NCI-H2171 treated with DMSO at 0.1 percent for 48 hours (cell line): ENCODE measurements at places on chromosomes 5 and 9.

DNA sequence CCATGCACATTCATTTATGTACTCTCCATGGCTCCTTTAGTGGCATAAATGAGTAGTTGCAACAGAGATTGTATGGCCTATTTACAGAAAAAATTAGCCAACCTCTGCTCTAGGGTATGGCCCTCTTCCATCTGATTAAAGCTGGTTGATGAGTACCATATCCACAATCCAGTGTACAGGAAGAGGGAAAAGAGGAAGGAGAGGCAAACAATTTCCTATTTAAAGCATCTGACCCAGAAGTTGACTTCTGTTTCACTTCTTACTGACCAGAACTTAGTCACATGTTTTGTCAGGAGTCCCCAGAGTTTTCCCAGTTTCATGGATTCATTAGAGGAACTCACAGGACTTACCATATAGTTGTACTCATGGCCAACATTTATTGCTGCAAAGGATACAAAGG is 68.6 kb upstream of the STARD4 start:
- DNase-seq: no peak

DNA sequence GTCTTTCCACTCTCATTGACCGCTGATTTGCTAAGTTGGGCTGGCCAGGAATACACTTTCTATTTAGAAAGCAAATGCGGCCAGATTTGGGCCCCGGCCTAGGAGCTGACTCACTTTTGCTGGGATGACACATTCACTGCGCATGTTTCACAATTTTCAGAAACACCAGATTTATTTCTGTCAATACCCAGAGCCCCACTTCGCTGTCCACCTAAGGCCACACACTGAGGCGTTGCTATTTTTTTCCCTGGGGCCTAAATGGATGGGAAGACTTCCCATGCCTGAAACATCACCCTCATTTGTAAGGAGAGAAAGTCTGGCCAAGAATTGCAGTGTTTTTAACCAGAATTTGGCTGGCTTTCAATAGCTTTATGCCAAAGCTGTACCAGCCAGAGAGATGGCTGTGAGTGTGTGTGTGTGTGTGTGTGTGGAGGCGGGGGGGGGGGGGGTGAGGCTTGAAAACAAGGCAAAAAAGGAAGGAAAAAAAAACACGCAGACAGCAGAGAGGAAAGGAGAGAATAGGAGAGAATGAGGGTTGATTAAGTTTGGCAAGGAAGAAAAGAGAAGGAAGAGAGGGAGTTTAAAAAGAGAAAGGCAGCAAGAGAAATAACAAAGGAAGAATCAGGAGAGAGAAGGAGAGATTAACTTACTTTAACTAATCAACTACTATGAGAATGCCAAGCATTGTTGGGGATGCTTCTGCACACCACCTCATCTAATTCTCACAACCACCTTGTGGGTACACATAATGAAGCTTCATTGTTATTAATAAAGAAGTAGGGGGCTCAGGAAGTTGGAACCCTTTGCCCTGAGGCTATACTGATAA is 261.4 kb upstream of the KLF4 start:
- no peak for DNase-seq

- no peak for DNase-seq
These were observed 30.7 kb downstream of the TNFSF15 start for GRCh38 chr9:114775121-114775520.

DNA sequence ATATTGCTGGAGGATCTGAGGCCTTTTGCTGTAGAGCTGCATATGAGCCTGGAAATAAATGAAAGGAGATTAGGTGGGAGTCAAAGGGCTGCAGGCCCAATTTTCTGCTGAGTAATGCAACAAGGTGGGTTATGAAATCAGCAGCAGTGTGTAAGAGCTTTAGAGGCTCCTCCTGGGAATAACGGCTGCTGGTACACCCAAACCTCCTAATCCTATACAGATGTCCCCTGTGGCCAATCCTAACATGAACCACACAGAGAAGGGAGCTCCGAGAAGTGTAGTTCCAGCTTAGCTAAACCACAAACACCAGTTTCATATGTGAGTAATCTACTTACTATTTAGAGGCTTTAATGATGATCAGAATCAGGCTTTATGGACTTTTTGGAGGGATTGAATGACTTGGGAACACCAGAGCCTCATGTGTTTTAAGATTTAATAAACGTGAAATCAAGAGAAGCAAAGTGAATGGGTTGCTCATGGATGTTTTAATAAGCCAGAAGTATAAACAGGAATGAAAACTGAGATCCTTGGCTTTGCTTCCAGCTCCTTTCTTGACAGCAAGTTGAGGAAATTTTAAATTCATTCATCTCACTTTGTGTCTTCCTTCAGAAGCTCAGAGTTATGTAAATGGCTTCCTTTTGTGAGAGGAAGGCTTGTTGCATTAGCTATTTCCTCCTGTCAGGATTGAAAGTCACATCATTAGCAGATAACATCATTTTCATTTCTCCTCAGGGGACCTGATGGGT is 437.5 kb downstream of the TMEM232 start:
- peak; percentile 37 for DNase-seq

DNA sequence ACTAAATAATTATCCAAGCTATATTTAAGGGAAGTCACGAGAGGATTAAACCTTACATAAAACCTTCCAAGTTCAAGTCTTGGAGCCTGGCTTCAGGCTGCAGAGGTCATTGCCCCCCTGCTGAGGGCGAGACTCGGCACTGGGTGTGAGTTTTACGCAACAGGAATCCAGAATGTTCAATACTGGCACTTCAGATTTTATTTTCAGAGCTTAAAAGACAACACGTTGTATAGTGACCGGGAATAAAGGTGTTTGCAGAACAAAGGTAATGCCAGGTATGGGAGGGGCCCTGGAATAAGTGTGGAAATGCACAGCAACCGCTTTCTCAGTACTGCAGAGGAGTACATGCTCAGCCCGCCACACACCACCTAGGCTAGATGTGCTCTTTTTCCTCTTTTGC is 207.0 kb downstream of the GAPVD1 start:
- no peak for DNase-seq

- no peak for DNase-seq
These were observed 800.4 kb upstream of the DMAC1 start for GRCh38 chr9:8599937-8600336.

DNA sequence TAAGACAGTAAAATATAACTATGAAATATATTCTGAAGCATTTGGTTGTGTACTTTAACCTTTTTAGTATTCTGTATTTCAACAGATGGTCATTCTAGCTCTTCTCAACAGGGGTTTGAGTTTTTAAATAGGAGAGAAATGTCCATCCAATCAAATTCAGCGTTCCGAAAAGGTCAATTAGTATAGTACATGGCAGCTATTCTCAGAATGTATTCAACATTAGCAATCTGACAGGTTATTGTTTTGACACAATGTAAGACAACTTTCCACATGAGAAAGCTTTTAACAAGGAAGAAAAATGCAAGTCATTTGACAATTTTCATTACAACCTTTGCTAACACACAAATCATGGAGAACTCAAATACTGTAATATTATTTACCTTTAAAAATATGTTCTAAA is 996.3 kb upstream of the CDH10 start:
- no peak for DNase-seq

DNA sequence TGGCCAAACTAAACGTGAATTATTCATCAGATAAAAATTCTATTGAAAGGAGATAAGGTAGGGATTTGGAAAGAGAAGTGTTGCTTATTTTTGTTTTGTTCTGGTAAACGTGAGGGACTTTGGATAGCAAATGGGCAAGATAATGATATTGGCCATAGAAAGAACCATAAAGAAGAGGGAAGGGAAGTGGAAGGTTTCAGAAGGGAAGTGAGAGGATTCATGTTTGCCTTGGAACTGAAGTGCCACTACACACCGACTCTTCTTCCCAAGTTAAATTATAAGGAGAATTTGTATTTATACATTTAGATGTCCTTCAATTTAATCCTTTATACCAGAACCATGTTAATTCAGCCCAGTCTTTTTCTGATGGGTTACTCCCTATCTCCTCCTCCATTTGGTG is 42.1 kb upstream of the TAF11L2 start:
- DNase-seq: no peak

DNA sequence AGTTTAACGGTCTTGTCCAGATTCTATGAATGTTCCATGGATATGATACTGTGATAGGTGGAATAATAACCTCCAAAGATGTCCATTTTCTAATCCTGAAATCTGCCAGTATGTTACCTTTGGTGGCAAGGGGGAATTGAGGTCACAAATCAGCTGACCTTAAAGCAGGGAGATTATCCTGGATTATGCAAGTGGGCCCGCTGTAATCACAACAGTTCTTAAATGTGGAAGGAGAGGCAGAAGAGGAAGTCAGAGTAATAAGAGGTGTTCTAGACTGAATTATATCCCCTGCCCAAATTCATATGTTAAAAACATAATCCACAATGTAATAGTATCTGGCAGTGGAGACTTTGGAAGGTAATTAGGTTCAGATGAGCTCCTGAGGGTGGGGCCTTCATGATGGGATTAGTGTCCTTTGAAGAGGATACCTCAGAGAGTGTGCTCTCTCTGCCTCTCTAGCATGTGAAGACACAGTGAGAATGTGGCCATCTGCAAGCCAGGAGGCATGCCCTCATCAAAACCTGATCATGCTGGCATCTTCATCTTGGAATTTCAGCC is 47.6 kb upstream of the ZFAND5 start:
- no peak for DNase-seq

- no peak for DNase-seq
These were observed 3.9 kb downstream of the ZNF608 start for GRCh38 chr5:124742521-124742920.

DNA sequence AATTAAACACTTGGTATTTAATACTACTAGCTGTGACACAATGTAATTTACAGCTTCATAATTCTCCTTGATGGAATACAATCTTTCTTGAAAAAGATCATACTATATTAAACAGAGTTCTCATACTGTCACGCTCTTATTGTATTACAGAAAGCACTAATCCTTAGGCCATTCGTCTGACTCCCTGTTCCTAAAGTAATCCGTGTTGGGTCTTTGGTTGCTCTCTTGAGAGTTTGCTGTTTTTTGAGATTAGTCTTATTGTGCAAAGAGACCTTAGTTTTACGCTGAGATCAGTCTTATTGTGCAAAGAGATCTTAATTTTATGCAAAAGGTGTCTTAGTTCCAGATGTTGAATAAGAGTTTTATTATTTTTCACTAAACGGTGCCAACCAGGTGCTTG is 190.6 kb downstream of the ISL1 start:
- DNase-seq: no peak

GRCh38 chr5:60634051-60634450 is 65.9 kb downstream of the DEPDC1B start:
- no peak for DNase-seq

DNA sequence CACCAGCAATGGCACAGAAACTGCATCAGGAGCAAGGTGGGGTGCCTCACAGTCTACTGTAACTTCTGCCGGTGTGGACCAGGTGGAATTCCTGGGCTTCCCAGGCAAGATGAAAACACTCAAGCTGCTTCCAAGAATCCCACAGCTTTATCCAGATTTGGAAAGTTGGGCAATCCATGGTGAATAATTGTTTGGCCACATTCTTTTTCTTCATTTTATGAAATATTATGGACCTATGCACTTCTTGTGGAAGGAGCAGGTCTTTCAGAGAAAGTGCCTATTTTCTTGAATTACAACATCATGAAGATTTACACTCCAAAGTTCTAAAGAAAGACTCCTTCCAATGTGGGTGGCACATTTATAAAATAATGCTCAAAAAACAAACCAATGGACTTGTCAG is 503.6 kb downstream of the SEMA5A start:
- DNase-seq: no peak

GRCh38 chr5:60494144-60494543 is 205.8 kb downstream of the DEPDC1B start:
- no peak for DNase-seq

DNA sequence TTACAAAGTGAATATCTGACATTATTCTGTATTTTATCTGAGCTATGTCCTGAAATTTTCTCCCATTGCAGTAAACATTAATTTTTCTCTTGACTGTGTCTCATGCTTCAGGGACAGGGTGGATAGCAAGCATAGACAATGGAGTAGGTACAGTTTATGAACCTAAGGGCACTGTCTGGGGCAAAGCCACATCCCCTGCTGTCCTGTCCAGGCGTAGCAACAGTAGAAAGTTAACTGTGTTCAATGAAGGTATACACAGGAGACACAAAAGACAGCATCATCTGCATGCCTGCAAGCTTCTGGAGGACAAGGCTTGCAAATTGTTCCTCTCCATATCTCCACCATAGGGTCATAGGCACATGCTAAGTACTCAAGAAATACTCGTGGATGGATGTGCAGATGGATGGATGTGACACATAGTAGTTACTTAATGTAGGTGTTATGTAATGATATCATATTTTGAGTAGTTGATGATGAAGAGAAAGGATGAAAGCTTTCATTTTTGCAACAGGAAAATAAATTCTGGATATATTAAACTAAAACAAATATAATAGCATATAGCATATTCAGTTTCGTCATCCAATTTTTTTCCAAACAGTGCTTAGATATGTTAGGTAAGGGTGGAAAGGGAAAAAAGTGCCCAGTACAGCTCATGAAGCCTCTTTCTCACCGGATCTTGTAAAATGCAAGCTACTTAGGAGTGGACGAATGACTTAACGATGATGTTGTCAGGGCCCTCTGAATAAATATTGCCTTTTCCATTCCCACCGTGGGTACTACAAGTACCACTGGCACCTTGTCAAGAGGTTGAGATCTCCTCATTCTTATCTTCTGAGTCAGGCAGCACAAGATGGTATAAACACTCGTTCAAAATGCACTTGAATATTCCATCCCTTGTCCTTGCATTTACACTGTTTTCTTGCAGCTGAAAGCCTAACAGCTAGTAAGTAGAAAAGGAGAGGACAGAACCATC is 19.9 kb upstream of the ZSWIM6 start:
- no peak for DNase-seq

DNA sequence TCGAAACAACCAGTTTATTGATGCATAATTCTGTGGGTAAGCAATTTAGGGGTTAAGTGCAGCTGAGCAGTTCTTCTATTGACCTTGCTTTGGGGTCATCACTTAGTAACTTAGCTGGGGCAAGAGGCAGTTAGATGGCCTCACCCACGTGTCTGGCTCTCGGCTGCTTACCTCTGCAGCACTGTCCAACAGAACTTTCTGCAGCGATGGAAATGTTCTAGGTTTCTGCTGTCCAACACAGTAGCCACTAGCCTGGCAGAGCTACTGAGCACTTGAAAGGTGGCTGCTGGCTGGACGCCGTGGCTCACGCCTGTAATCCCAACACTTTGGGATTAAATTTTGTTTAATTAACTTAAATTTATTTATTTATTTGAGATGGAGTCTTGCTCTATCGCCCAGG is 13.1 kb upstream of the URM1 start:
- no peak for DNase-seq
